ENCODE measurements at places on chromosomes 3 and 15.
A peak's percentile ranks its signal among the peaks of the same experiment; 100 is the strongest.

DNA sequence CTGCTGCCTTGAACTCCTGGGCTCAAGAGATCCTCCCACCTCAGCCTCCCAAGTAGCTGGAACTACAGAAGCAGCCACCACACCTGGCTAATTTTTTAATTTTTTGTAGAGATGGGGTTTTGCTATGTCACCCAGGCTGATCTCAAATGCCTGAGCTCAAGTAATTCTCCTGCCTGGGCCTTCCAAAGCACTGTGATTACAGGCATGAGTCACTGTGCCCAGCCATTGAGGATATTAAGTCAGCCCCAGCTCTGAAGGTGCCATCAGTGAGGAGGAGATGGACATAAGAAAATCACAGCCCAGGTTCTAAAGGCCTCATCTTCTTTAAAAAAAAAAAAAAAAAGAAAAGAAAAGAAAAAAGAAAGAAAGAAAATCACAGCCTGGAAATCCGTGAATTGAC is 26.6 kb upstream of the PSTPIP1 start:
- no peak for DNase-seq

DNA sequence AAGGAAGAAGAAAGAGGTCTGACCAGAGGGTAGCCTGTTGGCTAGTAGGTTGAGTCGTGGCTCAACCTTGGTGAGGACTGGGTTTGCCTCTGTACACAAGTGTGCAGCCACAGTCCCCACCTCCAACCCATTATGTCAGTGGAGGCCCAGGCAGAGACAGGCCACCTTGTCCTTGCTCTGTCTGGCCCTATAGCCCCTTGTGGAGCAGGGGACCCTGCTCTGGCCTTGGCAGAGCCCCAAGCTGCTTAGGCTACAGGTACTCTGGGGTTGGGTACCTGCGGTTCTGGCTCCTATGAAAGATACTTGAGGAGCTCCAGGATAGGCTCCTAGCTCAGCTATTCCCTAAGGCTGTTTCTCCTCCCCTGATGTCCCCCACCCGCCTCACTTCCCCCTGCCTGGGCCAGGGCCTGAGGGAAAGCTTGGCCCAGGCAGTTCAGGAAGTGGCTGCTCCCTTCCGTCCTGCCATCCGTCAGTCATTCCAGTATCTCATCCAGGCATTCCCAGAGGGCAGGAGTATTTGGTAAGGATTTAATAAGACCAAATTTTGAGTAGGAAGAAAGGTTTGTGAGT is 44.0 kb downstream of the FGD5 start:
- no peak for DNase-seq

DNA sequence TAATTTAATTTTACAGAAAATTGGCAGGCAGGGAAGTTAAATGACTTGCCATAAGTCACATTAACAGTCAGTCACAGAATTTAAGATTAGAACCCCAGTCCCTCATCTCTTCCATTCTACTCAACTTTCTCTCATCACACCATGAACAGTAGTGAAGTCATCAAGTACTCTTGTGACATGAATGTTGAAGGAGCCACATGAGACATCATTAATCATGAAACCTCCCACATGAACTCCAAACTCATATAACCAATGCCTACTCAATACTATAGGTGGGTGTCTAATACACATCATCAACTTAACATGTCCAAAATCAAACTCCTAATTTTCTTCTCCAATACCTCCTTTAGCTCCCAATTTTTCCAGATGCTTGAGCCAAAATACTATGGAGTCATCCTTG is 19.5 kb downstream of the PHC3 start:
- no peak for DNase-seq

DNA sequence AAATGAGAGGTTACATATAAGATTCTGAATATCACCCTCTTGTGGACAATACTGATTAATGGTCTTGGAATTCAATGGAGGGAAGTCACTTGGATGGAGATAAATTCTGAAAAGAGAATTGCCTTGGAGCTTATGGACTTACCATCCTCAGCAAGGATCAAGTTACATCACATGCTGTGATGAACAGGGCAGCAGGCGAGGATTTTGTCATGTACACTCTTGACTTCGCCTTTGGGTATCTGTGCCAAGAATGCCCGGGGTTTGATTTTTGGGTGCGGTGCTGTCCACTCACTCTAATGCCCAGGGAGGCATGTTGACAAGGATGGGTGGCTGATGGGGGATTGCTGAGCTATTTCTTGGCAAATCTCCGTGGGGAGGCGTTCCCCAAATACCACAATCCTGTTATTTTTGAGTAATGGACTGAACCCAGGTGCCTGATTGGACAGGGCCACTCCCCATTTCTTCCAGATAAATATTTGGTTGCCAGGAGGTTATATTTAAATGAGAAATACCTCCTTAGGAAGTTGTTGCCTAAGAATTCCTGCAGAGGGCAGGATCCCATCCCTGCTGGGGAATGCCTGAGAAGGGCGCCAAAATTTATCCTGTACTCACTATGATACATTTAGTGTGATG is 96.3 kb downstream of the TPRG1 start:
- peak; percentile 72 for DNase-seq

GRCh38 chr3:16142350-16143025 is 32.0 kb upstream of the GALNT15 start:
- no peak for DNase-seq

GRCh38 chr3:10554746-10555145 is 49.4 kb upstream of the ATP2B2 start:
- DNase-seq: no peak

- no peak for DNase-seq
Measured at GRCh38 chr3:196631682-196632045, 7.8 kb upstream of the NRROS start.

DNA sequence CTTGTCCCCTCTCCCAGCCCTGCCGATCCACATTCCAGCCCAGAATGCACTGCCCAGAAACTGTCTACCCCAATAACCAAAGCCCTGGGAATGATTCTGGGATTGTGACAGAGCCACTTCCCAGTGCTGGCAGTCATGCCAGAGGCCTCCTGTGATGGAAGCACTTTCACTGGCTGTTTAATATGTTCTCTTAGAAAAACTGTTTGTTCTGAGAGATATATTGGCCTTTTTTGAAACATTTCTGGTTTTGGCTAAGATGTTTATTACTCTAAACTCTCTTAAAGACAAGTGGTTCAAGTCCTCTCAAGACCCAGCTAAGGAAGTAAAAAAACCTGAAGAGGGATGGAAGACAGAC is 74.0 kb upstream of the HACD2 start:
- DNase-seq: no peak

DNA sequence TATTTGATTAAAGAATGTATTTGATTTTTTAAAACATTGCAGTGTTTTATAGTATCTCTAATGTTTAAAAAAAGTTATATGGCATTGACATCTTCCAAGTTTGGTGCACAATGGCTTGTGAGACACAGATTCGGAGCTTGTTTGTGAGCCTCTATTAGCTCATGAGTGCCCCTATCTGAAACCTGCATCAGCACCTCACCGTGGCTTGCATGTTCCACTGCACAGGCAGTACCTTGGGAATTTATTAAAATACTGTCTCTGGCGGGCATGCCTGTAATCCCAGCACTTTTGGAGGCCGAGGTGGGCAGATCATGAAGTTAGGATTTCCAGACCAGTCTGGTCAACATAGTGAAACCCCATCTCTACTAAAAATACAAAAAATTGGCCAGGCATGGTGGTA is 6.8 kb upstream of the RTP2 start:
- no peak for DNase-seq

DNA sequence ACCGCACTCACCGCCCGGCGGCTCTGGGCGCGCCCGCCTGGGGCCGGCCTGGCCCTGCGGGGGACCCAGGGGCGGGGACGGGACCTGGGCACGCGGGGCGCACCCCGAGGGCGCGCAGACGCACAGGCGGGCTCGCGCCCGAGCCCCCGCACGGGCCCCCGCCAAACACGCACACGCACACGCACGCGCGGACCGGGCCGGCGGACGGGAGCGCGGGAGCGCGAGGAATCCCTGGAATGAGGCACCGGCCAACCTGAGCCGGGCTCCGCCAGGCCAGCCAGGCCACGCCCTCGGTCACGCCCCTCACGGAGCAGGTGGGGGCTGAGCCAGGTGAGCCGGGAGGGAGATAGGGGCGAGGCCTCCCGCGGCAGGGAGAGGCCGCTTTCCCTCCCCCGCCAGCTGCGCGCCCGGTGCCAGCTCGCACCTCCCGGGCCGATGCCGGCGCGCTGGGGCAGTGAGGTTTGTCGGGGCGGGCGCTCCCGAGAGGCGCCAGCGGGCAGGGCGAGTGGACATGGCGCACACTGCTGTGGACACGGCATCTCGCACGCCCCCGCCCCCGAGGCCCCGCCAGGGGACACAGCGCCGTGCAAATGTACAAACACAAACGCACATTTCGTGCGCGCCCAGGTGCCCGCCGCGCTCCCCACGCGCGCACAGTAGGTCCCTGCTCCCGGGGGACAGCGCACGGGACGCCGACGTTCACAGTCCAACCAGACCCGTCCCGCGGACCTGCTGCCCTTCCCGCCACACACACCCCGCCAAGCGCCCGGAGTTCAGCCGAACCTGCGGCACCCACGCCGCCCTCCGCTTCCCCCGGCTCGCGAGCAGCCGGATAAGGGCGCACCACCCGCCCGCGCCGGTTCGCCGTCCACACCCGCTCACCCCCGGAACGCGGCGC is 75.9 kb upstream of the VGLL4 start:
- DNase-seq: peak; percentile 62

All from COLO829 (cell line).